ENCODE measurements at places on chromosomes 4 and X.

- no peak for DNase-seq
Measured at GRCh38 chr4:182929296-182929695, 12.1 kb upstream of the DCTD start.

GRCh38 chr4:185332575-185333464 lies 62.9 kb downstream of the LRP2BP start:
- no peak for DNase-seq

DNA sequence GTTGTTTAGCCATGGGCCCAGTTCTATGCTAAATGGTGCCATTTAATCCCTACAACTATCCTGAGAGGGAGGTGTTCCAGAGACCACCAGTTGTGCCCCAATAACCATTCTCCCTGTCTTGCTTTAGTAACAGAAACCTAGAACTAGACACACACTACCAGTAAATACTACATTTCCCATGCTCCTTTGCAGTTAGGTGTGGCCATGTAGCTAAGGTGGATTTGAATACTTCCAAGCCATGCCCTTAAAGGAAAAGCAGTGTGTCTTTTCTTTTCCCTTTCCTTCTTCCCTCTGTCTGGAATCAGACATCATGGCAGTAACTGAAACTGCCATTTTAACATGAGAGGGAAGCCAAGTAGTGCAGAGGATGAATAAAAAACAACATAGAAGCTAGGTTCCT lies 90.9 kb upstream of the TMEM33 start:
- no peak for DNase-seq

DNA sequence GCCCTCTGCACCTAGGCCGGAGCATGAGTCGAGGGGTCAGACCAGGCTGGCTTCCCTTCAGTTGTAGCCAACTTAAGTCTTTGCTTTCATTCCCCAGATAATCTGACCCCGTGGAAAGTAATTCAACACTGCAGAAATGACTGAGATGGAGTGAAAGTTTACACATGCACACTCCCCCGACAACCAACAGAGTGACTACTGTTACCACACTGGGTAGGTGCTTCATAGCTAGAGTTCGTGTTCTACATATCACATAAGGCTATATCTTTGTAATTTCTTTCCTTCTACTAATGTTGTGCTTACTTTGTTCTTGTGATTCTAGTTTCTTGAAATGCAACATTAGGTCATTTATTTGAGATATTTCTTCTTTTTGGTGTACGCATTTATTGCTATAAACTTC lies 7.2 kb upstream of the CTAG2 start:
- no peak for DNase-seq

- DNase-seq = no peak
Measured at GRCh38 chr4:26083987-26084386, 170.0 kb downstream of the SMIM20 start.

- no peak for DNase-seq
Measured at GRCh38 chr4:38313999-38314561, 349.9 kb upstream of the KLF3 start.

DNA sequence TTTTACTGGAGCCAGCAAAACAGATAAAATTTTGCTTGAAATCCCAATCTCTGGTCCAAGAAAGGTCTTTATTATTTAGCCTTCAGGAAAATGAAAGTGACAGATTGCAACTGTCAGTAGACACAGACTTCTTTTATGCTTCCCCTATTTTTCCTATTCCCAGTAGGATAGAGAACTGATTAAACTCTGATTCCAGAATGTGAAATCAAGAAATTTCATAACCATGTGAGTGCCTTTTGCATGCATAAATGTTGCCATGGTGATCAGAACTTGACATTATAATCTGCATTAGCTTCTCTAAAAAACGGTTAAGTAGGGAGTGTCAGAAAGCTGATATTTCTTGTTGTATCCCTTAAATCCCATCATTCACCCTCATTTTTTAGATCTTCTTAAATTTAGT lies 255.2 kb upstream of the GABRA2 start:
- no peak for DNase-seq

GRCh38 chr4:171793723-171794122 lies 19.5 kb upstream of the GALNTL6 start:
- no peak for DNase-seq

GRCh38 chrX:56066016-56066415 lies 166.1 kb upstream of the KLF8 start:
- DNase-seq = no peak
